Activated T-helper 17 cell treated with anti-CD3 and anti-CD28 coated beads, Interleukin-2, amount 50 U/mL, for 72 hours (primary cell): ENCODE measurements at places on chromosomes 3 and 15. TPM values are rescaled to one million over a fixed set of nuclear protein-coding genes. Genes with fewer than 3 reads are reported as not detected.

The THBS1 gene
- total RNA-seq: 3.5 TPM

The JAGN1 gene
- total RNA-seq: 32.0 TPM

The BSN gene
- 0.13 TPM for total RNA-seq

The GP9 gene
- total RNA-seq: not detected

The THOC7 gene
- 64.2 TPM for total RNA-seq

The KIF23 gene
- 54.5 TPM for total RNA-seq

The SAMMSON gene
- total RNA-seq: not detected

The UPK1B gene
- 1.2 TPM for total RNA-seq

The STRA6 gene
- total RNA-seq: not detected

DNA sequence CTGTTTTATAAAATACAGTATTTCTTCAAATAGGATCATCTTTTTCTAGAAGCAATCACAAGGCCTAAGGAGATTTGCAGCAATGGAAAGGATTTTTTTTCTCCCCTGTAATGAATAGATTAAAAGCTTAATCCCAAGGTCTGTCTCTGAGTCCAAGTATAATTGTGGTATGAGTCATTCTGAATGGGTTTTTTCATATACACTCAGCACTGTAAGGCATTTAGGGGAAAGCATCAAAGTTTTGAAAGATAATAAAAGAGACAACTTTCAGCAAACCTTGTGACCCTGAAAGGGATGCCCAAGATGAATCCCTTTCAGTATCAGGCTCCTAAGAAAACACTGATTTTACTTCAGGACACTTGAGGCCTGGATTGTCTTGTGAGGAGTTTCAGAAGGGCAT lies 23.3 kb upstream of the LARS2 start:
- no peak for ATAC-seq
- H3K4me3 ChIP-seq: no peak overlapping the region
- no peaks in the 10 kb centered on the region for H3K36me3 ChIP-seq

DNA sequence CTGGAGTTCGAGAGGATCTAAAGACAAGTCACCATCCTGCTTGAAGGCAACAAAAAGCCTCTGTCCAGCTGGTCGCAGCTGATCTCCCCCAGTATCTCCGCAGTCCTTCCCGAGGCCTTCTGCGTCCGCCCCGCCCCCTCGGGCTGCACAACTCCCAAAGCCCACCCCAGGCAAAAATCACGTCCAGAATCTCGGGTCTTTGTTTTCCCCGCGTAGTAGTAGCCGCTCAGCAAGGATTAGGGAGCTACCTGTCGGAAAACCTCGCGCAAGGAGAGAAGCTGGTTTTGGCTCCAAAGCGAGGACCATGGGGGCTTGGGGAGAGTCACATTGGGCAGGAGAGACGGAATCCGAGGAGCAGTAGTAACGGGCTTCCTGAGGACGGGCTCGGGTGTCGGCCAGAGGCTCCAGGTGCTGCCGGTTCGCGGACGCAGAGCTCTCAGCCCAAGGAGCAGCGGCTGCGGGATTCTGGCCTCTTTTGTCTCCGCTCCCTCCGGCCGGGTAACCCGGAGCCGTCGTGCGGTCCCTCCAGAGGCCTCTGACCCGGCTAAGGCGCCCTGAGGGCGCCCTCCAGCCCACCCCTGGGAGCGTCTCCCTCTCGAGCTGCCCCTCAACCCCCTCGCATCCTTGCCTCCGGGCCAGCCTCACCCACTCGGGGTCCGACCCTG lies 401 bp downstream of the ZSCAN29 start:
- ATAC-seq: peak; percentile 68
- H3K4me3 ChIP-seq: peak overlapping the region; percentile 86
- H3K27ac ChIP-seq: peak overlapping the region; percentile 89

DNA sequence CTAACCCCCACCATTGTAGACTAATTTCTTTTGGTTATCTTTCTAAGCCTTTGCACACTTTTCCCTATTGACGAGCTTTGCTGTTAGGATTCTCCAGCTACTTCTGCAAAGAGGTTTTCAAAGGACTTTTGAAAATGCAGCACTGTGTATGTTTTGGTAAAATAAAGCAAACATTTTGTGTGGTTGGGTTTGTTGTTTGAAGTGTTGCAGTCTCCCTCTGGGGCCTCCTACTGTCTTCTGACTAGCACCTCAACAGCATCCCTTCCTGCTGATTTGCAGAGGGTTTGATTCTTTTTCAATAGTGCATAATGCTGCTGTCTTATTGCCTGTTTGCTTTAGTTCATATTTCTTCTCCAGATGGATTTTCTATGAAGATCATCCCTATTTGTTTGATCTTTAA lies 775.1 kb upstream of the CFAP20DC start:
- H3K27ac ChIP-seq: no peak overlapping the region
- H3K4me1 ChIP-seq: no peaks in the 10 kb centered on the region
- H3K27me3 ChIP-seq: peaks cover 4% of the 10 kb centered on the region
- H3K36me3 ChIP-seq: no peaks in the 10 kb centered on the region
- ATAC-seq: no peak
- no peak overlapping the region for H3K4me3 ChIP-seq

DNA sequence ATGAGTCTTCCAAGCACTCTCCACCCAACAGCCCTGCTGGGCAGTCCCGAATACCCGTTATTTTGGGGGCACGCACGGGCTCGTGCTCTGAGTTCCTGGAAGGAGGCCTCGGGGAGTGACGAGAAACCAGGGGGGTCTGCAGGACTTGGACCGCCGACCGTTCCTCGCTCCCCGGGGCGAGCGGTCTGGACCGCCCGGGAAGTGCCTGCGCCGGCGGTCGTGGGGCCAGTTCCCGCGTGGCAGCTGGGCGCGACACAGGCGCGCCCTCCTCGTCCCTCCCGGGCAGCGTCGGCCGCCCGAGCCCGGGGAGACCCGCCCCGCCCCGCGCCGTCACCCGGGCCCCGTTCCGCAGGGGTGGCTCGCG lies 387 bp downstream of the GNB4 start:
- H3K4me3 ChIP-seq: peak overlapping the region; percentile 74
- no peak for ATAC-seq
- peaks cover 60% of the 10 kb centered on the region for H3K27me3 ChIP-seq
- no peak overlapping the region for H3K27ac ChIP-seq
- H3K4me1 ChIP-seq: peaks cover 6% of the 10 kb centered on the region
- no peaks in the 10 kb centered on the region for H3K36me3 ChIP-seq

DNA sequence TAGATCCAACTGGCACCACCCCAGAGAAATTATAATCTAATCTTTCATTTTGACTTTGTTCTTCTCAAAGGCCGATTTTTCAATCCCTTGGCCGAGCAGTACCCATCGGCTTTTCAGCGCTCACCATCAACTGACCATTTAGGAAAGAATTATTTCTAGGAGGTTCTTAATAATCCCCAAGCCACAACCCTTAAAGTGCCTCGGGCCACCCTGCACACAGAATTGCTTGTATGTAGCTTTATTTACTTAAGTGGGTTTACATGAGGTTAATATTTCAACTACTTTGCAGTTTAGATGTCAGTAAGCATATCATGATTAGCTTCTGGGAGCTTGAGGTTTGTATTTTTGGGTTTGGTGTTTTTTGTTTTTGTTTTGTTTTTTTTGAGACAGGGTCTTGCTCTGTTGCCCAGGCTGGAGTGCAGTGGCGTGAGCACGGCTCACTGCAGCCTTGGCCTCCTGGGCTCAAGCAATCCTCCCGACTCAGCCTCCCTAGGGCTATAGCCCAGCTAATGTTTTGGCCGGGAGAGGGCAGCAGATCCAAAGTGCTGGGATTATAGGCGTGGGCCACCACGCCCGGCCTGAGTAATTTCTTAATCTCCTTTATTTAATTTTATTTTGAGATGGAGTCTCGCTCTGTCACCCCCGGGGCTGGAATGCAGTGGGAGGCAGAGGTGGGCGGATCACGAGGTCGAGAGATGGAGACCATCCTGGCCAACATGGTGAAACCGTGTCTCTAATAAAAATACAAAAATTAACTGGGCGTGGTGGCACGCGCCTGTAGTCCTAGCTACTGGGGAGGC lies 801 bp upstream of the CDAN1 start:
- ATAC-seq: no peak
- peak overlapping the region; percentile 80 for H3K27ac ChIP-seq
- no peaks in the 10 kb centered on the region for H3K27me3 ChIP-seq

- H3K4me1 ChIP-seq: no peaks in the 10 kb centered on the region
- H3K27me3 ChIP-seq: peaks cover 14% of the 10 kb centered on the region
- H3K27ac ChIP-seq: no peak overlapping the region
- H3K36me3 ChIP-seq: no peaks in the 10 kb centered on the region
- ATAC-seq: no peak
Measured at GRCh38 chr3:170953736-170954135, 45.3 kb upstream of the EIF5A2 start.

- no peak overlapping the region for H3K27ac ChIP-seq
- H3K36me3 ChIP-seq: no peaks in the 10 kb centered on the region
- no peaks in the 10 kb centered on the region for H3K4me1 ChIP-seq
- no peak overlapping the region for H3K4me3 ChIP-seq
- ATAC-seq: no peak
Measured at GRCh38 chr3:148711981-148712666, 14.4 kb downstream of the AGTR1 start.

- no peaks in the 10 kb centered on the region for H3K27me3 ChIP-seq
- H3K36me3 ChIP-seq: no peaks in the 10 kb centered on the region
- no peak overlapping the region for H3K27ac ChIP-seq
- no peak for ATAC-seq
Measured at GRCh38 chr3:6250167-6250566, 610.7 kb upstream of the GRM7 start.

DNA sequence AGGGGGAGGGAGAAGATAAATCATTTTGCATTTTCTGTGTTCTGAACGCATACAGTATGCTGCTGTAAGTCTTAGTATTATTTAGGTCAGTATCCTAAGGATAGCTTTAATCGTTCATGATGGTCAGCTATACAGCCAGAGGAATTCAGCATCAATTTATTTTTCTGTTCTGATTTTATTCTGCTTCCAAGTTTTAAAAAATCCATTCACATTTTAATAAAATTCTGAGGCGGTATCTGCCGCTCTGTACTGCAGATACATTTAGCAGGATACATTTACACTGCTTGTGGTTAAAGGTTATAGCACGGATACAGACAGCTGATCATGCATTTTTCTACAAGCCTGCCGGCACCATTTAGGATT lies 17.8 kb downstream of the ZBTB38 start:
- H3K4me1 ChIP-seq: peaks cover 18% of the 10 kb centered on the region
- H3K27ac ChIP-seq: peak overlapping the region; percentile 89
- peaks cover 10% of the 10 kb centered on the region for H3K36me3 ChIP-seq
- H3K27me3 ChIP-seq: no peaks in the 10 kb centered on the region

GRCh38 chr3:18113417-18113816 lies 311.7 kb downstream of the SATB1 start:
- no peak for ATAC-seq
- H3K27ac ChIP-seq: no peak overlapping the region
- no peaks in the 10 kb centered on the region for H3K27me3 ChIP-seq
- no peaks in the 10 kb centered on the region for H3K36me3 ChIP-seq

DNA sequence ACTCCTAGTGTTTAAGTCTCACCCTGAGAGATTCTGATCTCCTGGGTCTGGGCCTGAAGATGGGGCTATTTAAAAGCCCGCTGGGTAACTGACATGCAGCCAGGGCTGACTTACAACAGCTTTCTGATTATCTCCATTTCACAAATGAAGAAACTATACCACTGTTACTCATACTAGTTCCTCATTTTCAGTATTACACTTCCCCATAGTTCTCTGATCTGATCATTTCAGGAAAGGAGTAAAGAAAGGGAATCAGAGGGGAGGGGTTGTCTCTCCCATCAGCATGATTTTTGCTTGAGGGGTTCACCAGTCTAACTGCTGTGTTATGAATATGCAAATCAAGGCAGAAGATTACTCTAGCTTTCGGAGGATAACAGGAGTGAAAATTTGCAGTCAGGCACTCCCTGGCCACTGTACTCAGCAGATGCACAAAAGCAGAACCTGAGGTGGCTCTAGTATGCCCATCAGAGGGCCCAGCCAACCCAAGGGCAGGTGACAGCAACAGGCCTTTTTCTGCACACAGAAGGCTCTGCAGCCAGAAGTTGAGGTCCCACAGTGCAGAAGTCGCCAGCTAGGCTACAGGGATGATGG lies 59.4 kb downstream of the DAPK2 start:
- H3K4me1 ChIP-seq: peaks cover 9% of the 10 kb centered on the region
- ATAC-seq: peak; percentile 85
- no peak overlapping the region for H3K4me3 ChIP-seq
- H3K27me3 ChIP-seq: no peaks in the 10 kb centered on the region

- H3K27ac ChIP-seq: no peak overlapping the region
- peaks cover 44% of the 10 kb centered on the region for H3K36me3 ChIP-seq
- H3K4me1 ChIP-seq: no peaks in the 10 kb centered on the region
Measured at GRCh38 chr3:111993038-111993437, 5.7 kb upstream of the TAGLN3 start.

- H3K4me3 ChIP-seq: peak overlapping the region; percentile 97
- peaks cover 12% of the 10 kb centered on the region for H3K4me1 ChIP-seq
- no peaks in the 10 kb centered on the region for H3K27me3 ChIP-seq
- H3K36me3 ChIP-seq: no peaks in the 10 kb centered on the region
Measured at GRCh38 chr3:50226888-50227389, 9.1 kb upstream of the GNAI2 start.

DNA sequence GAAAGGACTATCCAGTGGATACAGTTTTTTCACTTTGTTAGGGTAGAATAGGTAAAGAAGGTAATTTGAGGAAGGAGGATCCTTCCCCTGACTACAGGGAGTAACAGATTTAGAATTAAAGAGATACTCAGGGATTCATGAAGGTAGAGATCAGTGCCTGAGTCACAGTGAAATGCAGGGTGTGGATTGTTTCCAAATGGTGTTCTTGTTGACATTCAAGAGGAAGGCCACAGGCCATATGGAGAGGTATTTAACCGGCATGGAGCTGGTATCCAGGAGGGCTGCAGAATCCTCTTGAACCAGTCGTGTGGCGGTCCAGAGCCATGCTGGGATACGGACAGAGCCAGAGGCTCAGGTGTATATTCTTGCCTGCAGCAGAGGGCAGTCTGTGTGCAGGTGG lies 28.2 kb downstream of the GYG1 start:
- ATAC-seq: no peak
- peaks cover 82% of the 10 kb centered on the region for H3K36me3 ChIP-seq
- H3K4me1 ChIP-seq: peaks cover 24% of the 10 kb centered on the region
- no peak overlapping the region for H3K4me3 ChIP-seq
- no peak overlapping the region for H3K27ac ChIP-seq

- ATAC-seq: no peak
- H3K27ac ChIP-seq: no peak overlapping the region
- H3K27me3 ChIP-seq: peaks cover 62% of the 10 kb centered on the region
- H3K4me1 ChIP-seq: no peaks in the 10 kb centered on the region
- no peaks in the 10 kb centered on the region for H3K36me3 ChIP-seq
Measured at GRCh38 chr3:43857361-43858293, 166.9 kb downstream of the ABHD5 start.

DNA sequence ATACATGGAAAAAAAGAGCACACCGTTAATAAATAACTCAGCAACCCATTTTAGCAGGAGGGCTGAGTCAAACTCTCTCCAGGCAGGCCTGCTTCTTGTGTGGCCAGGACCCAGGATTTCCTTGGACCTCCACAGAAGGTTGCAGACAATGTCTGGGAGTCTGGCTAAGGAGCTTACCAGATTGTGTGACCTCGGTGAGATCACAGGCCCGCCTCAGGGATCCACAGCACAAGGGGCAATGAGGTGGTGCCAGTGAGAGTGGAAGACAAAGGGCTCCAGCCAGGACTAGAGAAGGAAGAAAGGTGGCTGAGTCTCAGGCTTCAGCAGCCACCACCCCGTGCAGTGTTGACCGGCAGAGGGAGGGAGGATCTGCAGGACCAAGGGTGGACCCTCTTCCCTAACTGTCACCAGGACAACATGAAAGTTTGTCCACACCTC lies 32.2 kb upstream of the SEC22A start:
- H3K4me3 ChIP-seq: no peak overlapping the region
- no peaks in the 10 kb centered on the region for H3K27me3 ChIP-seq
- H3K27ac ChIP-seq: no peak overlapping the region
- no peak for ATAC-seq
- peaks cover 39% of the 10 kb centered on the region for H3K36me3 ChIP-seq
